Fibroblast of skin of scalp (primary cell): ENCODE measurements at places on chromosomes 13 and 19.
A peak's percentile ranks its signal among the peaks of the same experiment; 100 is the strongest.

- no peak for DNase-seq
Measured at GRCh38 chr13:42229287-42229686, 42.7 kb upstream of the AKAP11 start.

DNA sequence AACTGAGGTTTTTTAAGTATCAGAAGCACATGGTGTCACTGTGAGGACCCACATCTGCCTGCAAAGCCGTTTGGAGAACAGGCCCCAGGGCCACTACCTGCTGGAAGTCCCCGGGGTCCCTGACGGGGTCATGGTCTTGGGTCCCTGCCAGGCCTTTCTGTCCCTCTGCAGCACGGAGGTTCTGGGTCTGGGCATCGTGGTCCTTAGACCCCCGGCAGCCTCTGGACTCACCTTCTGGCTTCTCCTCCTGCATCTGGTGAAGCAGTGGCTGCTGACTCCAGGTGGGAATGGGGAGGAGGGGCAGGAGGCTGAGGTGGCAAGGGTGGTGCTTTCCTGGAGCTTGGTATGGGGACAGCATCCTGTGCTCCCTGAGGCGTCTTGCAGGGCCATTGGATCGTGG lies 198.6 kb downstream of the TEX29 start:
- DNase-seq = no peak

DNA sequence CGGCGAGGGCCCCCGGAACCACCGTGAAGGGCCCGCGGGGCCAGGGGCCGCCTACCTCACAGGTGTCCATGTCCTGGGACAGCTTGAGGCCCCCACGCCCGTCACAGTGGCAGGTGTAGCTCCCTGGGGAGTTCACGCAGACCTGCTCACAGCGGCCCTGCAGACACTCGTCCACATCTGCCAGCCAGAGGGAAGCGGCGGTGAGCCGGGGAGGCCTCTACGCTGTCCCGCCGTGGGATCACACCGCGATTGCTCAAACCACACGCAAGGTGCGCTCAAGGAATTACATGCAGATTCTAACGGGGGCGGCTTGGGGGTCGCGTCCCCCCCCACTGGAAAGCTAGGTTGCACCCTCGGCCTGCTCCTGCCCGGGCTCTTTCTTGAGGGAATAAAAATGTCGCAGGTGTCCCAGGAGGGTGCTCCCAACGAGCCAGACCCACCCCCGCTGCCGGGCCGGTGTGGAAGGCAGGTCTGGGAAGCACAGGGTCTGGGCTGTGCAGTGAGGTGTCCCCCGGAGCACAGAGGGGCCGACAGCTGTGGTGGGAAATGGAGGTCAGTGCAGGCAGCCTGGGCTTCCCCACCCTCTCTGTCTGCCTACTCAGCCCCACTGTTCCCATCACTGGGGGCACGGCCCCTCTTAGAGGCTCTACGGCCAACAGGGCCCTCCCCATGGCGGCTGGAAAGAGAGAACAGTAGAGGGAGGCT lies 29.2 kb downstream of the GAS6 start:
- no peak for DNase-seq

DNA sequence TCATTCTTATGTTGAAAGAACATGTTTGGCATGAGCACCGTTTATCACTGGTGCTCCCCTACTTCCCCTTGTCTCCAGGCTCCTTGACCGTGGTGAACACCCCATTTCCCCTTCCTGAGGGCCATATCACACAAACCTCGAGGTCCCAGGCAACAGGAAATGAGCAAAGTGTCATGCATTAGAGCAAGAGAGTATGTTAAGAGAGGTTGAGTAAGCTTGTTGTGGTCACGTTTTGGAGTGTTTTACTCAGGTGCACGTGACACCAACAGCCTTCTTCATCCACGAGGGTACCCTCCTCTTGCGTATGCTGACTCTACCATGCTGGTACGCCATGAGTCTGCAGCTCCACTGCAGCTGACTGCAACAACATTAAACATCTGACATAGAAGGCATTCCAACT lies 482.2 kb upstream of the NBEA start:
- no peak for DNase-seq

GRCh38 chr13:29439601-29440388 lies 155.7 kb downstream of the SLC7A1 start:
- DNase-seq = peak; percentile 4
